ENCODE measurements at places on chromosomes 7 and 10. TPM values are rescaled to one million over a fixed set of nuclear protein-coding genes. Genes with fewer than 3 reads are reported as not detected.

GRCh38 chr10:11685787-11686218 is 56.4 kb upstream of the ECHDC3 start:
- peak; percentile 66 for DNase-seq

GRCh38 chr10:23912884-23913404 is 296.0 kb upstream of the KIAA1217 start:
- no peak for DNase-seq

GRCh38 chr10:85447690-85448089 is 918.9 kb downstream of the GRID1 start:
- no peak for DNase-seq

- no peak for DNase-seq
These were observed 117.6 kb upstream of the PDLIM1 start for GRCh38 chr10:95408148-95408960.

GRCh38 chr10:103712146-103712545 is 143.2 kb downstream of the SH3PXD2A start:
- DNase-seq = peak; percentile 23

DNA sequence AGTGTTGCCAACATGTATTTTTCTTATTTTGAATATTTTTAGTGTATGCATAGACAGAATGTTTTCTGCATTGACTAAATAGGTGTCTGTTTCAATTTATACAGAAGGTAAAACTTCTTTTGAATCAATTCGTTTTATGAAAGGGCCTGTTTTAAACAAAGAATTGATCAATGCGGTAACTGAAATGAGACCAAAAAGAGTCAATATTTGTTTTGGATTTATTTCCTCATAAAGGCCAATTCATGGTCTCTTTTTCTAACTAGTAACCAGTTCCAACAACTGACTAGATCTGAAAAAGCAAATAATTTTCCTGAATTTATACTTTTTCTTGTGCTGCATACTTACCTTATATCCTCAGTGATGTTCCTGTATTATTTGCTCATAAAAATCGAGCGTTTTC is 320.5 kb downstream of the DGKB start:
- DNase-seq = no peak

DNA sequence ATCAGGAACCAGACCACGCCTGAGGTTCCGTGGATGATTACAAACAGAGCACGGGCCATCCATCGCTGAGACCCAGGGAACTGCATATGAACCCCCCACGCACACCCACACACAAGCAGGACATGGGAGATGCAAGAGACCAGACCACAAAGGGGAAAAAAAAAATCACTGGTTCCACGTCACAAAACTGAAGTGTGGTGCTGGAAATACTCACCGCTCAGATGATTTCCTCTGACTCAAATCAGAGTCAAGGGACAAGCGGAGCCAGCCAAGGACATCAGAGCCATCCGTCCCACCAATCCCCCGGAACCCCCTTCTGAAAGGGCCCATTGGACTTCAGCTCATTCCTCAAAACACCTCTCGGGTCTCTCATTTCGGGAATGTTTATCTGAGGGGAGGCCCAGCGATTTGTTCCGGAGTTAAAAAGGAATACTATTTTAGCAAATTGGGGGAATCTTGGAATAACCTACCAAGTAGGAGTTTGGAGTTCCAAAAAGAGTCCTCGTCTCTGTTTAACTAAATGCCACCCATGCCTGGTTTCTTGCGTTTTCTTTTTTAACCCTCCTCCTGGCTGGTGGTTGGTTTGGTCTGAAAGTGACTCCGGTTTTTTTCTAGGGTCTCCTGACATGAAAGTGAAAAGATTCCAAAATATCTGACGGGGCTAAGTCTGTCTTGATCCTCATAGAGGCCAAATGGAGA is 15.0 kb downstream of the SNX8 start:
- DNase-seq = peak; percentile 30

The MSMB gene
- total RNA-seq = not detected
